ENCODE measurements at places on chromosomes 5 and 9. TPM values are rescaled to one million over a fixed set of nuclear protein-coding genes. Genes with fewer than 3 reads are reported as not detected.
A peak's percentile ranks its signal among the peaks of the same experiment; 100 is the strongest.

Gene ACSL6
- not detected for total RNA-seq

Gene TMEM252
- not detected for total RNA-seq

Gene MELK
- total RNA-seq: 80.9 TPM

Gene KIF3A
- total RNA-seq: 17.3 TPM

Gene ARHGEF37
- total RNA-seq: 1.7 TPM

Gene SPATA31A3
- not detected for total RNA-seq

Gene PHYHD1
- total RNA-seq: 8.0 TPM

Gene RGS7BP
- 3.1 TPM for total RNA-seq

Gene PCDHB15
- 1.2 TPM for total RNA-seq

Gene SLC25A2
- 0.88 TPM for total RNA-seq

Gene WNT8A
- total RNA-seq: not detected

Gene SLC35D2
- 1.1 TPM for total RNA-seq

GRCh38 chr5:153784277-153784676 is 254.4 kb downstream of the FAM114A2 start:
- H3K4me3 ChIP-seq: no peak overlapping the region
- peaks cover 3% of the 10 kb centered on the region for H3K27me3 ChIP-seq
- no peaks in the 10 kb centered on the region for H3K36me3 ChIP-seq

GRCh38 chr9:113409481-113409880 is 994 bp downstream of the POLE3 start:
- H3K27ac ChIP-seq: peak overlapping the region; percentile 92
- no peaks in the 10 kb centered on the region for H3K27me3 ChIP-seq
- H3K36me3 ChIP-seq: peaks cover 21% of the 10 kb centered on the region
- H3K4me3 ChIP-seq: peak overlapping the region; percentile 96
- no peak for DNase-seq
- peaks cover 11% of the 10 kb centered on the region for H3K4me1 ChIP-seq

DNA sequence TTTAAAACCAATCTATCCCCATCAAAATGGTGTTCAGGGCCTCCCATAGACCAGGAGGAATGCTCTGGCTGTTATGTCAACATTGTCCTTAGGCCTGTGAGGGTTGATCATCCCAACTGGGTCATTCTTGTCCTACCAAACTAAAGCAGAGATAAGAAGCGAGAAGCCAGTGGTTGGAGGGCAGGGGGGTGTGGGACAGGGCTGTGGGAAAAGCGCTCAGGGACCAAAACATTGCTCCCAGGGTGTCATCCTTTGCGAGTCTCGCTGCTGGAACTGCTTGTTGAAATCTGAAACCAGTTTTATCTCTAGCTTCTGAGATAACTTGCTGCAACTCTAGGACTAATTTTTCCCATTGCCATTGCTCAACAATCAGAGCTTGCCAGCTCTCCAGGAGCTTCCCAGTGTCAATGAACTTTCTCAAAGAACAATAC is 48.1 kb downstream of the SPATA31C2 start:
- peaks cover 33% of the 10 kb centered on the region for H3K4me1 ChIP-seq
- H3K27me3 ChIP-seq: no peaks in the 10 kb centered on the region
- H3K4me3 ChIP-seq: no peak overlapping the region
- H3K27ac ChIP-seq: no peak overlapping the region

- H3K4me3 ChIP-seq: no peak overlapping the region
- H3K27ac ChIP-seq: no peak overlapping the region
- H3K27me3 ChIP-seq: no peaks in the 10 kb centered on the region
- H3K4me1 ChIP-seq: peaks cover 17% of the 10 kb centered on the region
- H3K36me3 ChIP-seq: peaks cover 11% of the 10 kb centered on the region
Observed at GRCh38 chr9:123115146-123115913, 81.9 kb downstream of the GPR21 start.

GRCh38 chr5:36301858-36302603 is at the start of gene RANBP3L:
RANBP3L (minus strand) TSS chr5:36301902; CDS start chr5:36301416, 486 bp downstream.
- H3K4me1 ChIP-seq: peaks cover 10% of the 10 kb centered on the region
- no peaks in the 10 kb centered on the region for H3K36me3 ChIP-seq
- H3K4me3 ChIP-seq: peak within 1 kb of the TSS; percentile 15
- H3K27me3 ChIP-seq: no peaks in the 10 kb centered on the region

GRCh38 chr5:174558190-174558589 is 166.2 kb upstream of the MSX2 start:
- no peak overlapping the region for H3K27ac ChIP-seq
- H3K27me3 ChIP-seq: peaks cover 4% of the 10 kb centered on the region
- no peak for DNase-seq
- H3K4me1 ChIP-seq: no peaks in the 10 kb centered on the region

DNA sequence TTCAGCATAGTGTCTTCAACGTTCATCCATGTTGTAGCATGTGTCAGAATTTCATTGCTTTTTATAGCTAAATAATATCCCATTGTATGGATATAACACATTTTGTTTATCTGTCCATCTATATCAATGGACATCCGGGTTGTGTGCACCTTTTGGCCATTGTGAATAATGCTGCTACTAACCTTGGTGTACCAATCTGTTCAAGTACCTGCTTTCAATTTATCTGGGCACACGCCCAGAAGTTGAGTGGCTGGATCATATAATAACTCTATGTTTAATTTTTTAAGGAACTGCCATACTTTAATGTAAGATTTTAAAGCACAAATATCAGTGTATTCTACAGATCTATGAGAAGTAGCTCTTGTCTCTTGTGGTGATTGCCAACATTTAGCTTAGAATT is 43.5 kb downstream of the SCAI start:
- no peaks in the 10 kb centered on the region for H3K36me3 ChIP-seq
- H3K27ac ChIP-seq: no peak overlapping the region
- H3K27me3 ChIP-seq: no peaks in the 10 kb centered on the region
- no peak for DNase-seq
- no peak overlapping the region for H3K4me3 ChIP-seq
- peaks cover 10% of the 10 kb centered on the region for H3K4me1 ChIP-seq

GRCh38 chr5:74304536-74304935 is 336.0 kb downstream of the ENC1 start:
- DNase-seq: no peak
- H3K27ac ChIP-seq: no peak overlapping the region
- no peak overlapping the region for H3K4me3 ChIP-seq
- no peaks in the 10 kb centered on the region for H3K36me3 ChIP-seq
- no peaks in the 10 kb centered on the region for H3K4me1 ChIP-seq

DNA sequence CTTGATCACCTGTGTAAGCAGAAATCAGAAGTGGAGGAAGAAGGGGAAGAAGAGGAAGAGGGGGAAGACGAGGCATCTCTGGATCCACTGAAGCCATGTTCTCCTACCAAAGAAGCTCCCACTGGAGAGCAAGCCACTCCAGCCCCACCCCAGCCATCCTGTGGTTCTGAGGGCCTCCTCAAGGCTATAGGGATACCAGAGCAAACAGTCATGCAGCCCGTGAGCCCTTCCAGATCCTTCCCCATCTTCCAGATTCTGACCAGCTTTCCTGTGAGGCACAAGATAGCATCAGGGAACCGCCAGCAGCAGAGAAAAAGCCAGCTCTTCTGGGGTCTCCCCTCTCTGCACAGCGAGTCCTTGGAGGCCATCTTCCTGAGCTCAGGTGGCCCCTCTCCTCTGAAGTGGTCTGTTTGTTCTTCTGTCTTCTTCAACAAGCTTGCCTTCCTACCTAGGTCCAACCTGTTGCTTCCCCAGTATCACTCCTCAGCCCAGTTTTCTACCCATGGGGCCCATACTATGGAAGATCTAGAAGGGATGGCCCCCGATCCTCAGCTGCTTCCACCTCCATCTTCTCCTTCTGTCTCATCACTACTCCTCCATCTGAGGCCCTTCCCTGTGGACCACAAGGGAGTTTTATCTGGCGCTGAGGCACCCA is 29.4 kb downstream of the VCP start:
- no peaks in the 10 kb centered on the region for H3K36me3 ChIP-seq
- H3K4me3 ChIP-seq: no peak overlapping the region
- no peaks in the 10 kb centered on the region for H3K27me3 ChIP-seq
- H3K27ac ChIP-seq: no peak overlapping the region
- H3K4me1 ChIP-seq: no peaks in the 10 kb centered on the region
- DNase-seq: no peak

- H3K36me3 ChIP-seq: no peaks in the 10 kb centered on the region
- no peaks in the 10 kb centered on the region for H3K4me1 ChIP-seq
- no peak for DNase-seq
- no peaks in the 10 kb centered on the region for H3K27me3 ChIP-seq
- H3K27ac ChIP-seq: no peak overlapping the region
Observed at GRCh38 chr9:19108038-19108437, 5.3 kb upstream of the HAUS6 start.

DNA sequence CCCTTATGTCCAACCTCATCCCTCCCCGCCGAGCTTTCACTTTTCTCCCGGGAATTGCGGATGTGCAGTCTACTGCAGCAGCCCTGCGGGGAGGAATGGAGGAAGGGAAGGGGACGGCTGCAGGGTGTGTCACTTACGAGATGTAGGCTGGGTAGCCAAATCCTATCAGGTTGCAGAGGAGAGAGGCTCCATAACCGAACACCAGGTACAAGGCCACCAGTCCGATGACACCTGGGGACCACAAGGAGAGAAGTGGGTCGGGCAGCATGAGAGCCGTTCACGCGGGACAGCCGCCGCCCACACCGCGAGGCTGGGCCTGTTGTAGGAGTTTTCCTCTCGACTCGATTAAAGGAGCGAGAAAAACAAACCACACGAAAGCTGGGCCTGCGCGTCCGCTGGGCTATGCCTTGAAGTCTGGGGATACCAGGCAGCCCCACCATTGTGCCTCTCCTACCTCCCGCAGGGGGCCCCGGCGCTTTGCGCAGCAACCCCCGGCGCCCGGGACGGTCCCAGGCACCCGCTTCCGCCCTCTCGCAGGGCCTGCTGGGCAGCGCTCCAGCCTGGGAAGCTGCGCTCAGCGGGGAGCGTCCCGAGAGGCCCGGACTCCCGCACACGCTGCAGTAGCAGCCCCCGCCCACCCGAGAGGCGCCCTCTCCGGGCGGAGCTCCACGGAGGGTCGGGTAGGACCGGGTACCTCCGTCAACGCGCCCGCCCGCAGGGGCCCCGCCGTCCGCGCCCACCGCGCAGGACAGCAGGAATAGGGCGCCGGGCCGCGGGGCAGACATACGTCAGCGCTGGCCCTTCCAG is 798 bp downstream of the REEP5 start:
- H3K36me3 ChIP-seq: peaks cover 30% of the 10 kb centered on the region
- DNase-seq: peak; percentile 85
- H3K27me3 ChIP-seq: no peaks in the 10 kb centered on the region
- peak overlapping the region; percentile 79 for H3K4me3 ChIP-seq
- H3K27ac ChIP-seq: peak overlapping the region; percentile 86

DNA sequence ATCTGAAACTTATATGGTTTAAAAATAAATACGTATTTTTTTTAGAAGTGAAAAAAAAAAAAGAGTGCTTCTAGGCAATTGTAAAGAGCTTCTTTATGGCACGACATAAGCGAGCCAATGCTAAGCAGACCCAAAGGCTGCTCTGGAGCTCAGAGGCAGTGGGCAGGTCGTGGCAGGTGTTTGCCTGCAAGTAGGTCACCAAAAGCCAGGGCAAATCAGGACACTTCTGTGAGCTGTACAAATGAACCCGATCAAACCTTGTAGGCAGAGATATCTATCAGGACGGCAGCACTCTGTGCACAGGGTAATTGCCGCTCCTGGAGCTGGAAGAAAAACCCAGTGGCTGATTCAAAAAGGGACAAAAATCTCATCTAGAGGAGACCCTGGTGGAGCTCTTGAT is 75.9 kb downstream of the IRX2 start:
- no peaks in the 10 kb centered on the region for H3K4me1 ChIP-seq
- no peak for DNase-seq
- H3K4me3 ChIP-seq: no peak overlapping the region
- no peak overlapping the region for H3K27ac ChIP-seq

- no peaks in the 10 kb centered on the region for H3K4me1 ChIP-seq
- H3K4me3 ChIP-seq: peak overlapping the region; percentile 61
- no peak overlapping the region for H3K27ac ChIP-seq
- DNase-seq: peak; percentile 24
- no peaks in the 10 kb centered on the region for H3K36me3 ChIP-seq
Observed at GRCh38 chr9:96874947-96875460, 20.7 kb upstream of the ZNF782 start.

DNA sequence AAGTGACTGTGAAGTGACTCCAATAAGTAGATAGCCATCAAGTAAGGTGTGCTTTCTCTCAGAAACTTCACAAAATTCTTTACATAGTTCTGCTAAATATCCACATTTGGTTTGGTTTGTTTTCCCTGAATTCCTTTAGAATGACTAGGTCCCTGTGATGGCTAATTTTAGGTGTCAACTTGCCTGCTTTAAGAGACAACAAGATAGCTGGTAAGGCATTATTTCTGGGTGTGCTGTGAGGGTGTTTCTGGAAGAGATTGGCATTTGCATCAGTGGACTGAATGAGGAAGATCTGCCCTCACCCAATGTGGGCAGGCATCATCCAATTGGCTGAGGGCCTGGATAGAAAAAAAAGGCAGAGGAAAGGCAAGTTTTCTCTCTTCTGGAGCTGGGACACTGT is 8.3 kb upstream of the PTBP3 start:
- no peaks in the 10 kb centered on the region for H3K4me1 ChIP-seq
- no peaks in the 10 kb centered on the region for H3K36me3 ChIP-seq
- H3K27me3 ChIP-seq: no peaks in the 10 kb centered on the region

GRCh38 chr5:79206541-79206940 is 29.4 kb upstream of the JMY start:
- no peak overlapping the region for H3K4me3 ChIP-seq
- no peaks in the 10 kb centered on the region for H3K27me3 ChIP-seq
- H3K36me3 ChIP-seq: no peaks in the 10 kb centered on the region
- no peaks in the 10 kb centered on the region for H3K4me1 ChIP-seq

DNA sequence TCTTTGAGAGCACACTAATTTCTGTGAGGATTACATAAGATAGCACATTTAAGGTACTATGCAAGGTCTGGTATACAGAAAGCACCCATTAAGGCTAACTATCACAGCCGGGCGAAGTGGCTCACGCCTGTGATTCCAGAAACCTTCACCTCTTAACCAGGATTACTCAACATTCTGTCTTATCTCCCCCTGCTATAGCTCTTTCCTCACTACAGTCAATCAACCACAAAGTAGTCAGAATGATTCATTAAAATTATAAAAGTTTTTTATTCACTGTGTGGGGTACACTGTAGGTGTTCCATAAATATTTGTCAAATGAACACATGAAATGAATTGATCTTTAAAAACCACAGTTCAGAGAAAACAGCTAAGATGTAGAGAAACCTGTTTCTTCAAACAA is 48.7 kb downstream of the CHD1 start:
- no peaks in the 10 kb centered on the region for H3K27me3 ChIP-seq
- no peak for DNase-seq
- H3K36me3 ChIP-seq: peaks cover 73% of the 10 kb centered on the region
- H3K27ac ChIP-seq: no peak overlapping the region
- H3K4me3 ChIP-seq: no peak overlapping the region
- H3K4me1 ChIP-seq: no peaks in the 10 kb centered on the region

DNA sequence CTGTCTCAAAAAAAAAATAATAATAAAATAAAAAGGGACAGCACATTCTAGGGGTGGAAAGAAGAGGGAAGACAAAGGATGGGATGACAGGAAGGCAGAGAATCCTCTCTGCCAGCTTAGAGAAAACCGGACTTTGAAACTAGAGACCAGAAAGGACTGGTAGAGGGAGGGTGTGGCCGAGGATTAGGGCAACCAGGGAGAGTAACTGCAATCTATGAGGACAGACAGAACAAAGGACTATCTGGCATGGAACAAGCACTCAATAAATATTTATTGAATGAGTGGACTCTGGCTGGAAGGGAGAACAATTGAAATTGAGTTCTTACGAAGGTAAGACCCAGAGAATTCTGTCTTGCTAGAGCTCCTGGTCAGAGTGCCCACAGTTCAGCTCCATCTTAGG is 2.4 kb downstream of the GBA2 start:
- no peak overlapping the region for H3K27ac ChIP-seq
- H3K27me3 ChIP-seq: no peaks in the 10 kb centered on the region
- H3K4me3 ChIP-seq: peak overlapping the region; percentile 96
- peaks cover 29% of the 10 kb centered on the region for H3K36me3 ChIP-seq
- DNase-seq: no peak
- H3K4me1 ChIP-seq: peaks cover 21% of the 10 kb centered on the region

GRCh38 chr5:180624587-180624986 is 24.8 kb downstream of the FLT4 start:
- DNase-seq: no peak
- no peaks in the 10 kb centered on the region for H3K36me3 ChIP-seq
- H3K27ac ChIP-seq: no peak overlapping the region
- peaks cover 12% of the 10 kb centered on the region for H3K4me1 ChIP-seq
- H3K4me3 ChIP-seq: no peak overlapping the region

All from A673 (cell line).